ENCODE measurements at places on chromosomes 3 and 15. TPM values are rescaled to one million over a fixed set of nuclear protein-coding genes. Genes with fewer than 3 reads are reported as not detected.

The LRRC34 gene
- total RNA-seq: 1.8 TPM

The GPR15 gene
- not detected for total RNA-seq

The PATL2 gene
- total RNA-seq: 1.3 TPM

The OR5H14 gene
- not detected for total RNA-seq

The CHL1 gene
- total RNA-seq: 2.1 TPM

The TSPAN3 gene
- 225 TPM for total RNA-seq

The PIERCE2 gene
- 3.1 TPM for total RNA-seq

The KCNH8 gene
- under 0.01 TPM for total RNA-seq

The C3orf52 gene
- 1.8 TPM for total RNA-seq

The C3orf85 gene
- total RNA-seq: not detected

The TM6SF1 gene
- 2.3 TPM for total RNA-seq

The NR1D2 gene
- 85.2 TPM for total RNA-seq

The TM4SF18 gene
- total RNA-seq: not detected

The LCTL gene
- 0.26 TPM for total RNA-seq

The MGA gene
- 33.7 TPM for total RNA-seq

The RGMA gene
- total RNA-seq: 1.3 TPM

The PFN2 gene
- total RNA-seq: 153 TPM

The TRIP4 gene
- 13.9 TPM for total RNA-seq

The ZNF774 gene
- 1.3 TPM for total RNA-seq

The GABRR3 gene
- total RNA-seq: not detected

The CYP19A1 gene
- 3.9 TPM for total RNA-seq

The LRRK1 gene
- total RNA-seq: 12.2 TPM

The CRTAP gene
- 318 TPM for total RNA-seq

The GCNT3 gene
- total RNA-seq: 0.26 TPM

The HIGD2B gene
- 0.26 TPM for total RNA-seq

The PCOLCE2 gene
- 6.7 TPM for total RNA-seq

The GUCA1C gene
- not detected for total RNA-seq

The WWTR1 gene
- total RNA-seq: 13.7 TPM

The SAXO2 gene
- total RNA-seq: 0.66 TPM

The SH2D7 gene
- not detected for total RNA-seq

The FRG2C gene
- not detected for total RNA-seq

The ZNF445 gene
- total RNA-seq: 7.7 TPM

The AGBL1 gene
- total RNA-seq: not detected

The GOLGA8J gene
- total RNA-seq: not detected

The EXD1 gene
- 0.17 TPM for total RNA-seq

The ZNF620 gene
- 1.3 TPM for total RNA-seq

The CD200 gene
- 0.17 TPM for total RNA-seq

The LRRC31 gene
- not detected for total RNA-seq

The ADAMTSL3 gene
- total RNA-seq: 0.26 TPM

The IQCF5 gene
- total RNA-seq: not detected

The CKMT1A gene
- not detected for total RNA-seq

The DPH6 gene
- total RNA-seq: 13.5 TPM

The ARPC4 gene
- total RNA-seq: 174 TPM

The ZCWPW2 gene
- total RNA-seq: 1.0 TPM

The PDCD7 gene
- 17.0 TPM for total RNA-seq

The STARD5 gene
- total RNA-seq: 14.9 TPM

The KCNMB3 gene
- 1.5 TPM for total RNA-seq

The CMTM7 gene
- total RNA-seq: 3.3 TPM

The ZNF662 gene
- 3.3 TPM for total RNA-seq

The GOLGA8M gene
- total RNA-seq: 0.26 TPM

The EOMES gene
- under 0.01 TPM for total RNA-seq

The SOX14 gene
- total RNA-seq: not detected

The ZNF385D gene
- total RNA-seq: 0.83 TPM

Measured in fibroblast of lung (primary cell).